ENCODE measurements at places on chromosomes 7 and 10.

- peak; percentile 89 for DNase-seq
Measured at GRCh38 chr10:102114861-102115618, 5.1 kb downstream of the LDB1 start.

DNA sequence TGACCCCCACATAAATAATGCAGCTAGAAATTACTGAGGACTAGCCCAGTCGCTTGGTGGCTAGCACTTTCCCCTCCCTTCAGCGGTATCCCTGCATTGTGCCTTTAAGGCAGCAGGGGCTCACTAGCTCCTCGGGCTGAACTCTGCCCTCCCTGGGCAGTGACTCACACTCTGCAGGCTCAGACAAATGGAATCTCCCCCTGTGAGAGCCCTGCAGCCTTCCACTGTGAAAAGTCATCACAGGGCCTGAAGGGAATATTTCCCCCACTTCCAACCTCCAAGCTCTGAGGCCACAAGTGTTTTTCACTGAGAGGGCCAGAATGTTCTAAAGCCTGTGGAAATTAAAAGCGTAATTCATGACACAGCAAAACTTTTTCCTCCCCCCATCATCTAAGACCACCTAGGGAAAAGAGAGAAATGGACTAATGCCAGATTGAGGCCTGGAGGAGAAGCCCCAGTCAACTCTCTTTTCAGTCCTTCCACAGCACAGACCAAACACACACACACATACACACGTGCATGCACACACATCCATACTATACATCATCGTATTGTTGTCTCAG is 93.6 kb upstream of the COL1A2 start:
- DNase-seq, result peak; percentile 99

GRCh38 chr10:13989616-13990015 is 341.1 kb downstream of the FRMD4A start:
- no peak for DNase-seq

GRCh38 chr10:104577163-104577562 is 63.9 kb upstream of the SORCS3 start:
- no peak for DNase-seq

GRCh38 chr10:114709984-114710383 is 51.9 kb upstream of the ABLIM1 start:
- peak; percentile 13 for DNase-seq

- peak; percentile 92 for DNase-seq
Measured at GRCh38 chr10:58457761-58458616, 54.7 kb upstream of the BICC1 start.

DNA sequence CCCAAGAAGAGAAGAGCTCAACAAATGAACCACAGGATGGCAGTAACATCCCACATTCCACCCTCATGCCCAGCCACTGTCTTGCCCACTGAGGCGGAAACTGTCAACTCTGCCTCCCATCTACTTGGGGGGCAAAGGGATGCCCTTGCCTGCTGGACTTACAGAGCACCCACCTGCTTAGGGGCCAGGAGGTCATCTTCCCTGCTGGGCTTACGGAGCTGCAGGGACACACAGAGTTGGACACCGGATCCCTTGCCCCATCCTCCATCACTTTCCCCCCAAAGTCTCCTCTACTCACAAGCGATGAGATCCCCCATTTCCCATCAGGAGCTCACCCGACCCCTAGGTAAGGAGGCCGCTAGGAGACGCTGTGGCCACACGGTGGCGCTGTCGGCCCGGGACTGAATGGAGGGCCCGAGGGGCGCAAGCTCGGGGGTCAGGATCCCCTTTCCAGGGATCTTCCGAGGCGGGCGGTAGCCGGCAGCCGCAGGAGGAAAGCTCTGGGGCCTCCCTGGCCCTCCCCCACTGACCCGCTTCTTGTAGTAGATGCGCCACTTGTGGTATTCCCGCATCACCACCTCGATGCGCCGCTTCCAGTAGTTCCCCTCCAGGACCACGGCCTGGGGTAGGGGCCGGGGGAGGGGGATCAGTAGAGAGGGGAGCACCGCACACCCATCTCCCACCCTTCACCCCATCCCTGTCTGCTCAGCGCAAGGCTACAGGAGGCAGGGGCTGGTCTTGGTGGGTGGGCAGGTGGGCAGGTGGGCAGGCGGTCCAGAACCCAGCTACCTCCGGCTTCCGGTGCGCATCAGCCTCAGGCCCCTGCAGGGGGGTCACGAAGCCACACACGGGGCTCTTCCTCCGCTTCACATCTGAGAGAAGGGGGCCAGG is 17.3 kb downstream of the MLXIPL start:
- peak; percentile 46 for DNase-seq

DNA sequence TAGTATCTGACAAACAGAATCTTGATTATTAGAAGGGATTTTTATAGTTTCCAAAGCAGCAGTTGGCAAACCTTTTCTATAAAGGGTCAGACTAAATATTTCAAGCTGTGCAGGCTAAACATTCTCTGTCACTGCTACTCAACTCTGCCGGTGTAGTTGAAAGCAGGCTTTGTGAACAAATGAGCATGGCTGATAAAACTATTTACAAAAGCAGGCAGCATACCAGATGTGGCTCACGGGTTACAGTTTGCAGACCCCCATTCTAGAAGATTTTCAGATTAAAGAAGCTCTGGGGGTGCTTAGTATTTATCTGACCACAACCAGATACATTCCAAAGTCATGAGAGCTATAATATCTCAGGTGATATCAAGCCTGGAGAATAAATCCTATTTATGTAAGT is 1017.5 kb downstream of the SORCS1 start:
- DNase-seq, result no peak

DNA sequence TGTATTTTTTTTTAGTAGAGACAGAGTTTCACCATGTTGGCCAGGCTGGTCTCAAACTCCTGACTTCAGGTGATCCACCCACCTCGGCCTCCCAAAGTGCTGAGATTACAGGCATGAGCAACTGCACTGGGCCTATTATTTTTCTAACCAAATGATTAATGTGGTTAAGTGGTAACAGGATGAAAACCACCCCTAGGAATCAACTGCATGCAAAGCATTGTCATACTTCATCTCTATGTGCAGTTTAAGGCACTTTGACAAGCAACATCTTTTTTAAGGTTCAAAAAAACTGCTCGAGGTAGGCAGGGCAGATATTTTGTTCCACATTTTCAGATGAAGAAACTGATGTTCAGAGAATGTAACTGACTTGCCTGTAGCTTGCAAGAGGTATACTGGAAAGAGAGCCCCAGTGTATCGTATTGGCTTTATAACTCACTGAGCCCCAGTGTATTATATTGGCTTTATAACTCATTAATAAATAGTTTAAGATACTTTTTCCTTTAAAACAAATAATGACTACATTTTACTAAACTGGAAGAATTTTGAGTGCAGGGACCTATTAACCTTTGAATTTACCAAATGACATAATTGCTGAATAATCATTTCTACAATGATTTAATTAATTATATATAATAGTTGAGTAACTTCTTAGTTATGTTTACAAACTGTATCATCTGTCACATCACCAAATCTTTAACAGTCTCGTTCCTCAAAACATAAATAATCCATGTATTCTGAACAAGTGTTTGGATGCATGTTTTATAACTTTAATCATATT is 38.1 kb downstream of the RTKN2 start:
- peak; percentile 70 for DNase-seq

DNA sequence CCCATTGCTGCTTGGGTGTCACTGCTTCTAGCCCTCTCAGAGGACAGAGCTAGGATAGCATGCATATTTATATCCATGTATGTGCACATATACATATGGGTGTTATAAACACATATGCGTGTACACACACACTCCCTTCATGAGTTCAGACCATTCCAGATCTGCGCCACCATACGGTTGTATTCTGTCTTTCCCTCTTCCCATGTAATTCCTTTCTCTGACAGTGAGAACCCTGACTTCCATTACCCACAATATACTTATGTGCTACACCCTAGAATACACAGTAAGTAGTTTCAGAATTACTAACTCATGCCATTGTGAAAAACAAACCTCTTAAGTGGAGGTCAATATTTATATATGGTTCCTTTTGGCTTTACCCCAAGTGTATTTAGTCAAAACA is 116.6 kb upstream of the SAMD8 start:
- DNase-seq, result no peak

GRCh38 chr7:130108809-130109208 is 38.5 kb downstream of the KLHDC10 start:
- DNase-seq, result no peak

DNA sequence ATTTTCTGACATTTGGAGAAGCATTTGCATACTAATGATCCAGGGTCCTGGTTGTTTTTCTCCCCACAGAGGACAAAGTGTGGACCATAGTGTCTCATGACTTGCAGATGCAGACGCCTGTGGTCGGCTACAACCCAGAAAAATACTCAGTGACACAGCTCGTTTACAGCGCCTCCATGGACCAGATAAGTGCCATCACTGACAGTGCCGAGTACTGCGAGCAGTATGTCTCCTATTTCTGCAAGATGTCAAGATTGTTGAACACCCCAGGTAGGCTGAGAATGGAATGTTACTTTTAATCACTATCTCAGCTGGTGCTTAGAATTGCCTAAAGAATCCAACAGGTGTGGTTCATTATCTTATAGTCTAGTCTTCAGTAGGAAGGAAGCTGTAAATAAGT is 951.5 kb upstream of the C7orf33 start:
- no peak for DNase-seq

DNA sequence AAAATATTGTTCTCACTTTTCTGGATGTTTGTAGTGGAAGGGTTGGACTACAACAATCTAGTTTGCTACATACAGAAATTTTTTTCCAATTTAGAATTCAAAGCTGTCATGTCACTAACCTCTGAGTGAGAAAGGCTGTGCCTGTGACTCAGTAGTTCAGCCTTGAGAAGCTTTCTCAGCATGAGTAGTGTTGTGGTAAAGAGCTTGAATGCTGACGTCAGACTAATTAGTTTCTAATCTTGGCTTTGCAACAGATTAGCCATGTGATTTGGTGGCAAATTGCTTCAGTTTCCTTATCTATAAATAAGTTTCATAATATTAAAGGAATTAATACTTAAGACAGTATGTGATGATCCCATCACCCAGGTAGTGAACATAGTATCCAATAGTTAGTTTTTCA is 83.8 kb downstream of the ABCA13 start:
- DNase-seq, result peak; percentile 49
